ENCODE measurements at places on chromosomes 1 and 21.

GRCh38 chr1:68231627-68232288 is 565 bp downstream of the WLS start:
- DNase-seq = no peak

- no peak for DNase-seq
Measured at GRCh38 chr1:203693721-203694120, 67.1 kb downstream of the ATP2B4 start.

DNA sequence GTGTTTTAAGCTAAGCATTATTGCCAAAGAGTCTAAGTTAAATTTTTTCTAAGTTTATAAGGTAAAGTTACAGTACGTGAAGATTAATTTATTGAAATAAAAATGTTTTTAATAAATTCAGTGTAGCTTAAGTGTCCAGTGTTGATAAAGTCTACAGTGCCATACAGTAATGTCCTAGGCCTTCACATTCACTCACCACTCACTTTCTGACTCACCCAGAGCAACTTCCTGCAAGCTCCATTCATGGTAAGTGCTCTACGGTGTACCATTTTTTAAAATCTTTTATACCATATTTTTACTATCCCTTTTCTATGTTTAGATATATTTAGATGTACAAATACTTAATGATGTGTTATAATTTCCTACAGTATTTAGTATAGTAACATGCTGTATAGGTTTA is 173.2 kb downstream of the CACNA1E start:
- no peak for DNase-seq

GRCh38 chr21:42568376-42568775 is 54.7 kb downstream of the SLC37A1 start:
- DNase-seq = no peak

- DNase-seq = no peak
Measured at GRCh38 chr1:215640429-215641148, 73.5 kb downstream of the KCTD3 start.

DNA sequence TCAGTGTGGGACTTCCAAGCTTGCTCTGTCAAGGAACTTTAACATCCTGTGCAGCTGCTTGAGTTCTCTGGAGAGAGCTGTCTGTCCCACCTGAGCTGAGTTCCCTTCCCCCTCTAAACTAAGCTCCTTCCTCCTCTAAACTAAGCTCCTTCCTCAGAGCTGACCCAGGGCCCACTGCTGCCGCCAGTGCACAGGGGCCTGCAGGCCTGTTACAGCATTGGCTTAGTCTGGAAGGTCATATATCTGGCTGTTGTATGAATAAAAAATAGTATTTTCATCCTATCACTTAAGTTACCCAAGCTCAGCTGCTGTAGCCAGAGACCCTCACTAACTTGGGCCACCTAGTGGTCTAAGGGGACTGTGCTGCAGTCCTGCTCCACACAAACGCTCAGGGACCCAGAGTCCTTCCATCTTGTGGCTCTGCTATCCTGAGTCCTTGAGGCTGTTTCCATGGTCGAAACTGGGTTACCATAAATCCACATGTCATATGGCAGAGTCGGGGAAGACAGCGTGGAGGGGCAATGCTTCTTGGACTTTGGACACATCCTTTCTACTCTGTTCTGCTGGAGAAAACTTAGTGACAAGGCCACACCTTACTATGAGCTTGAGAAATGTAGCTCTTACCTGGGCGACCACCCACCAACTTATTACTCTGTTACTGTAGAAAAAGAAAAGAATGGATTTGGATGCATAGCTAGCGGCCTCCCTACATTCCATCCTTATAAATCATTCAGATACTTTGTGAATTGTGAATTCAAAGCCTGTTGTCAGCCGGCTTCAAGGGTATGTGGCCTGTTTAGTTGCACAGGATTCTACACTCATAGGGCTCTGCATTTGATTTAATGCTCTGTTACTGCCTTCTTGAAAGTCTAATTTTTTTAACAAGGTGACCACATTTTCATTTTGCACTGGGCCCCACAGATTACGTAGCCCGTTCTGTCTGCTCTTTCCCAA is 71.4 kb upstream of the GCLM start:
- no peak for DNase-seq

- no peak for DNase-seq
Measured at GRCh38 chr21:36482181-36482580, 2.3 kb upstream of the CLDN14 start.

DNA sequence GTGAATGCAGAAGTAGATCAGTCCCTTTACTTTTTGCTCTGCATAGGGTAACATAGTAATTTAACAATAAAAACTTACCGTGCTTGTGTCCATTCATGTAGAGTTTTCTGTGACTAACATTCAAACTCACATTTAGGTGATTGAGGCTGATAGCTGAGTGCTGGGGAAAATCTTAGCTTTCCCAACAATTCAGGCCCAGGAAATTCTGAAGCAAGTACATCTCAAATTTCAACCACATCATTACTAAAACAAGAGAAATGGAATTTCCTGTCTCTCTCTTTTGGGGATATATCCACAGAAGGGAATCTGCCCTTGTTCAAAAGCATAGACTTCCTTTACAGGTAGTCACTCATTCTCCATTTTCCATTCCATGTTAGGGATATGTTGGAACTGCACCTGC is 33.1 kb upstream of the C1orf146 start:
- DNase-seq = no peak

GRCh38 chr1:225388372-225388771 is 39.5 kb downstream of the LBR start:
- DNase-seq = no peak

DNA sequence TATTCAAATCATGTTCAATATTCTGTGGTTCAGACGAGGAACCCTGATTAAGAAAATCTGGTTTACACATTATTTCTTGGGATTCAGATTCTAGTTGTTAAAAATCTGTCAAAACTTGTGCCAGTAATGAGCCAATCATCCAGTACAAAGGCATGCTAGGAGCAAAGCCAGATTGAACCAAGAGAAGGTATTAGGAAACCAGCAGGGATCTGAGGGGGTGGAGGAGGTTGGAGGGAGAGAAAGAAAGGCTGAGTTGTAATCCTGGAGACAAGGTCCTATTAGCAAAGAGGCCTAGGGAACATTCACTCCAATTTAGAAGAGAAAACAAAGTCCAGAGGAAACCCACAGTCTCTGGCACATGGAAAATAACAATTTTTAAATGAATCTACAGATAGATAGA is 352.9 kb downstream of the LTN1 start:
- no peak for DNase-seq

DNA sequence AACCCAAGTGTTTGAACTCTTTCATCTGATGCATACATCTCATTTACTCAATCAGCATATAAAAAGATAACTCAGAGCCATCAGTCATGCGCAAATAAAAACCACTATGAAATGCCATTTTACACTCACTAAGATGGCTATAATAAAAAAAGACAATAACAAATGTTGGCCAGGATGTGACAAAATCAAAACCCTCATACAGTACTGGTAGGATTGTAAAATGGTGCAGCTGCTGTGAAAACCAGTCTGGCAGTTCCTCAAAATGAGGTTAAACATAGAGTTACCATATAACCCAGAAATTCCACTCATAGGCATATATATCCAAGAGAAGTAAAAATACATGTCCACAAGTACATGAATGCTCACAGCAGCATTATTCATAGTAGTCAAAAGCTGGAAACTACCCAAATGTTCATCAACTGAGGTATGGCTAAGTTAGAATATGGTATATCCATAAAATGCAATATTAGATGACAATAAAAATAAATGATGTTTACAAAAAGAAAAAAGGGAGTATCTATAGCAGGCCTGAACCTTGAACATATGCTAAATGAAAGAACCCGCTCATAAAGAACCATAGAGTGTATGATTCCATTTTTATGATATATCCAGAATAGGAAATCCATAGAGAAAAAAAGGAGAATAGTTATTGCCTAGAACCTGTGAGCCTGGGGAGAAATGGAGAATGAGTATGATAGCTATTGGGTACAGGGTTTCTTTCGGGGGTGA is 265.1 kb downstream of the SIPA1L2 start:
- DNase-seq = no peak

- DNase-seq = no peak
Measured at GRCh38 chr21:33135925-33136324, 66.0 kb downstream of the OLIG1 start.

- DNase-seq = no peak
Measured at GRCh38 chr1:77829851-77830250, 50.4 kb downstream of the MIGA1 start.

- DNase-seq = no peak
Measured at GRCh38 chr1:50913954-50914353, 46.1 kb downstream of the FAF1 start.

GRCh38 chr1:166122873-166123466 is 43.8 kb downstream of the FAM78B start:
- no peak for DNase-seq

DNA sequence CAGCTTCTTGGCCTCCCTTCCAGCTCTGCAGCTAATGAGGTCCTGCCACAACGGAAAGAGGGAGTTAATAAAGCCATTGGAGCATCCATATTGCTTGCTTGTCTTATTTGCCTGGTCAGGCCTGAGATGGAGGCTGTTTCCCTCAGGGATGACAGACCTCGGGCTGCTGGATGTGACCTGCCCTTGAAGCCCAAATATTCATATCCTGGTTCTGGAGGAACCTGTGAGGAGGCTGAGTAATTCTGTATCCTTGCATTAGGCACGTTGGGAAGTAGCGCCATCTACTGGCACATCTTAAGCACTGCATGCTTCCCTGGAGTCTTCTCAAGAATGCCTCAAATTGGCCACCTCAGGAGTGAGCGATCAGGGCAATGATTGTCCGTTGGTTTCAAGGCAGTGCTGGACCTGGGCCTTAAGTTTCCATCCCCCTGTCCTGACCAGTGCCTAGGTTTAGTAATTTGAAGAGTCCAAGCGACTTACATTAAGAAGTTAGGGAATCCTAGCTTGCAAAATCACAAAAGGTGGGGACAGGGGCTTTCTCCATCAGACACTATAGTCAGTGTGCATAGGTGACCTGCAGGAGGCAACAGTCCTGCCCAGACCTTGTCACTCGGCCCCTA is 13.8 kb upstream of the NASP start:
- DNase-seq = peak; percentile 77

DNA sequence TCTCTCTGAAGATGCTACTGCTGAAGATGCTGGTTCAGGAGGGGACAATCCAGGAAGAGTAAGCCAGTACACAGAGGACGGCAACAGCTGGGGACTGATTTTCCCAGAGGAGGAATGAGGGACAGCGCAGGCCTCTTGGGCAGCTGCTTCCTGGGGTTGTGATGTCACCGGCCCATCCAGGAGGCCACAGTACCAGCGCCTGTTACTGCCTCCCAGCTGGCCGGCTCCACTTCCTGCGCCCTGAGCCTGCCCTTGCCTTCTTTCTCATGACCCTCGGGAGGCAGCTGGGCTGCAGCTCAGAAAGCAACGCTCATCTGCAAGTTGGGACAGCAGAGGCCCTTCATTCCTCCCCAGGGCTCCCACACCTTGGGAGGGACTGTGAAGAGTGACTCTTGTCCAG is 21.9 kb upstream of the ID3 start:
- DNase-seq = no peak

- DNase-seq = no peak
Measured at GRCh38 chr1:194447636-194448035, 1261.2 kb upstream of the B3GALT2 start.

- DNase-seq = no peak
Measured at GRCh38 chr1:98059620-98060019, 138.8 kb upstream of the DPYD start.

DNA sequence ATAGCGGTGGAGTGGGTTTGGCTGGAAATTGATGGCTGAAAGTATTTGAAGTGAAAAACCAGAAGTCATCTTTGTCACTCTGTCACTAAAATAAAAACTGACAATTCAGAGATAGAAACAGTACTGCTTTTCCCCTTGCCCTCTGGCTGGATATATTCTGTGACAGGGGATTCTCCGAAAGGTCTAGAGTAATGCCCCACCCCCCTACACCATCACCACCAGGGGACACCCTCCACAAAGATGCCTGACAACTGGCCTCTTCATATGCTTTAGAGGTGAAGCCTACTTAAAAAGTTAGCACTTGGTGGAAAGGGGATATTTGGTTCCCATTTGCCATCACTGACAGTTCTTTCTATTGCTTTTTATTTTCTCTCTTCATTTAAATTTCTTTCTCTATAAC is 73.5 kb downstream of the SGIP1 start:
- no peak for DNase-seq

DNA sequence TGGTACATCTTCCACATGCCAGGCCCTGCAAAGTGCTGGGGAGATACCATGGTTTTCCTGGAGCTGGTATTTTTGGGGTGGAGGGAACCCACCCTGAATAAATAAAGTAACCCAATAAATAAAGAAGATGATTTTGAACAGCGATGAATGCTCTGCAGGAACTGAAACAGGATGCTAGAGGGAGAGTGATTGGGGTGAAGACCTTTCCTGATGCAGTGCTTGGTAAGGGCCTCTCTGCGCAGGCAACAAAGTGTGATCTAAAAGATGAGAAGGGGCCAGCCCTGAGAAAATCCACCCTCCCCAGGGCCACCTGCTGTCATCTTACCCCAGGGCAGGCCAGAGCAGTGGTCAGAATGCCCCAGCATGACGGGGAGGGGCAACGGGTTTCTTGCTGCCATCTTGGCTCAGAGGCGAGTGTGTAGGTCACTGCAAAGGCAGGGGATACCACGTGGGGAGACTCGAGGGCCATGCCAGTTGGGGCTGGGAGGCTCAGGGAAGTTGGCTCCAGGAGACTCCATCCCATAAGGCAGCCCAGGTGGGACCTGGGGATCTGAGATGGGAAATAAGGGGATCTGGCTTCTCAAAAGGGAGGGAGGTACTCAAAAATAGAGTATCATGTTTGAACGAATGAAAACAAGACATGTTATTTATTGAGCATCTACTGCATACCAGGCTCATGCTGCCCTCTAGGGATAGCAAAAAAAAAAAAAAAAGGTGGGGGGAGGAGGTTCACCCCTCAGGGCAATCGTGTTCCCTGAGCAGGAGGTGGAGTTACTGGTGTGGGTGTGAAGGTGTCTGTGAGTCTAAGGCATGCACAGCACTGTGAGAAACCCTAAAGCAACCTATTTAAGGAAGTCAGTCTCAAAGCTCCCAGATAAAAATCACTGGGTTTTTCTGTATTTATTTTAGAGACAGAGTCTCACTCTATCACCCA is 2.8 kb downstream of the SRARP start:
- DNase-seq = peak; percentile 53

DNA sequence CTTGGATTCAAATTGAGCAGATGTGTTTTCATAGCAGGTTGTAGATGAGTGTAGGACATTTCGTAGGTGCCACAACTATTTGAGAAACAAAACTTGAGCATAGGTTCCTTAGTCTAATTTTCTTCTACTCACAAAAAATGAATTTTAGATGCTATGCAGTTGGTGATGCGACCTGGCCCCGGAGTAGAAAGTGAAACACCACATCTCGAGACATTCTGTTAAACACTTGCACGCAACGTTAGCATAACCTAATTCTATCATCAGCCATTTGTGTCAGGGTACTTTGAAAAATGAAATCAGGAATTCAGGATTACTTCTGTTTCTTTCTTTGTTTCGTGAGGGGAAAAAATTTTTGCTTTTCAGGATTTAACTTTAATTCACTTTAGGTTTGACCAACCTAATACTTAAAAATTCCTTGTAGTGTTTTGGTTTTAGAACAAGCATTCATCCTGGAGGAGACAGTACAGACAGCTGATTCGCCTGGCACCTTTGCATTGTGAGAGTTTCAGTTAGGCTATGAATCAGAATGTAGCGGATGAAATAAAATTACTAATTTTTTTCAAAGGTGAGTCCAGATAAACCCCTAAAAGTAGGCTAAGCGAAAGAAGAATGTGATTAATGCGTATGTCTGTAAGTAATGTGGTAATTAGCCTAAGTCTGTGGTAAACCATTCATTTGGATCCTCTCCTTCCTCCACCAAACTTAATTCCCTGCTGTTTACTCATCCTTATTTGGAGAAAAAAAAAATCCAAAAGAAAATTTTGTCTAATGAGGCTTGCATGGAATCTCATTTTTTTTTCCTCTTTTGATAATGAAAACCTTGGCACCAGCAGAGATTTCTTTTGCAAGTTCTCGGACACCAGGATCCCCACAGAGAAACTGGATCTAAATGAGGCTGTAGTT is 44.9 kb downstream of the MAP3K21 start:
- no peak for DNase-seq

Measured in hematopoietic multipotent progenitor cell treated with erythropoietin and hydrocortisone succinate and interleukin-3 and kit ligand, for 8 days (in vitro differentiated cells).